ENCODE measurements at places on chromosomes 12 and 14.
A peak's percentile ranks its signal among the peaks of the same experiment; 100 is the strongest.

DNA sequence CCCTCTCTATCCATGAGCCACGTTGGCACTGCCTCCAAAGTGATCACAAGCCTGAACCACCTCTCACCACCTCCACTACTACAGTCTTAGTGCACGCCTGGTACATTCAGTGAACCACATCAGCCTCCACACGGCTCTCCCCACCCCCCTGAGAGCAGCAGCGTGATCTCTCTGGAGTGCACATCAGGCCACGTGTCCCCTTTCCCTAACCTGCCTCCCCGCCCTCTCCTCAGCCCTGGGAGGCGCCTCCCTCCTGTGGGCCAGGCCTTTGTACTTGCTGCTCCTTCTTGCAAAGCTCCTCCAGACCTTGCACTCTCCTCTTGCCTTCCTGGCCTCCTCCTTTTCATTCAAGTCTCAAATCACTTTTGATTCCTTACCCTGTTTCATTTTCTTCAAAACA lies 49.8 kb downstream of the SLC6A12 start:
- no peak for DNase-seq

DNA sequence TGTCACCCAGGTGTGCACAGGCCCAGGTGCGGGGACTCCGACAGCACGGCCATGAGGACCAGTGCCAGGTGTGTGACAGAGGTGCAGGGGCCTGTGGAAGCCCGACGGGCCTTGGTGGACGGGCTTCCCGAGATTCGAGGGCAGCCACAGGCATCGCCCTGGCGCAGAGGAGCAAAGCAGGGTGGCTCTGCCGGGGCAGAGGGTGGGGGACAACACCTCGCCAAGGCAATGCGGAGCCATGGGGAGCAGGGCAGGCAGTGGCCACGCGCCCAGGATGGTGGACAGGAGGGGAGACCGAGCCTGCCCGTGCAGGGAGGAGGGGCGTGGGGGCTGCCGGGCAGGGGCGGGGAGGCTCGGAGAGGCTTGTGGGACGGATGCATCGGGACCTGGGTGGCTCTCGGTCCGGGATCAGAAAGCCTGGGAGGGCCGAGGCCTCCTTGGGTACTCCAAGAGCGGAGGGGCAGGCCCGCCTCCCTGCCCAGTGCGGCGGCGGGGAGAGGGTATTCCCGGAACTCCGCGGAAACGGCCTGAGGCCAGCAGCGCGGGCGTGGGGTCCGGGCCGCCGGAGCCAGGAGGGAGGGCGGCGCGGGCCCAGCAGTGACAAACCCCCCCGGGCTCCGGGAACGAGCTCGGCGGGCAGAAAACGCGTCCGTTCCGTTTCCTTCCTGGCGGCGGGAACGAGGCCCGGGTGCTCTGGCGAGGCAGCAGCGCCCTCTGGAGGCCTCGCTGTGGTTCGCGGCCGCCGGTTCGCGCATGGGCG lies 1.6 kb downstream of the TMEM121 start:
- peak; percentile 98 for DNase-seq

GRCh38 chr12:49375406-49375805 lies 8.1 kb downstream of the SPATS2 start:
- DNase-seq: no peak

DNA sequence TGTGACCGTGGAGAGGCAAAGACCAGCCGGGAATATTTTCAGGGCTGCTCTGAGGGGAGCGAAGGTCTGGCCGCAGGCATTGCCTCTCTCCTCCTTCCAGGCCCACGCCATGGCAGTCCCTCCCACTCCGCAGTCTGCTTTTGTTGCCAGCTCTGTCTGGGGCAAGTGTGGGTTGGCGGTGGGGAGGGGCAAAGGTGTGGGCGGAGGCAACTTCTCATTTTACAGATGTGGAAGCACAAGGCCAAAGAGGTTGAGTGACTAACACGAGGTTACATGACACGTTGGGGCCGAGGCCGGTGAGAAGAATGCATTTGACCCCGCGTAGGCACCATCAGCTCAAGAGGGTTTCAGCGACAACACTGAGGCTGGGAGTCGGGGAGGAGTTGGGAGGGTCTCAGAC lies 6.1 kb upstream of the FAIM2 start:
- no peak for DNase-seq

- no peak for DNase-seq
Observed at GRCh38 chr12:124694250-124694649, 126.8 kb upstream of the NCOR2 start.

GRCh38 chr14:92507174-92507768 lies 6.3 kb upstream of the RIN3 start:
- DNase-seq: no peak

- DNase-seq: no peak
Observed at GRCh38 chr14:74848768-74849167, 27.2 kb downstream of the PROX2 start.

DNA sequence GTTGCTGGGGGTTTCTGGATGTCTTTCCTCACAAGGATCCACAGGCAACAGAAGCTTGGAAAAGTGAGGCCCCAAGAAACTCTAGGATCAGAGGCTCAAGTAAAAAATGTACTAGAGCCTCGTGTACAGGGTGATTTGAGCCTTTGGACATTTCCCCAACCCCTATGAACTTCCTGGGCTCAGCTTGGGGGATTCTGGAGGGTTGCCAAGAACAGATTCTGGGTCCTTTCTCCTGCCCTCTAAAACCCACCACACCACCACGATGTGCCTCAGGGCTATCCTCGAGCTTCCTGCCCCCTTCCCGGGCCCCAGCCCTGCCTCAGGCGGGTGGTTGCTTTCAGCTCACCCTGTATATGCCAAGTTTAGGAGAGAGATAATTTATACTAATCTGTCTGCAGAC lies 583 bp downstream of the FAM186B start:
- no peak for DNase-seq

- no peak for DNase-seq
Observed at GRCh38 chr12:14607568-14607967, 39.9 kb upstream of the PLBD1 start.

DNA sequence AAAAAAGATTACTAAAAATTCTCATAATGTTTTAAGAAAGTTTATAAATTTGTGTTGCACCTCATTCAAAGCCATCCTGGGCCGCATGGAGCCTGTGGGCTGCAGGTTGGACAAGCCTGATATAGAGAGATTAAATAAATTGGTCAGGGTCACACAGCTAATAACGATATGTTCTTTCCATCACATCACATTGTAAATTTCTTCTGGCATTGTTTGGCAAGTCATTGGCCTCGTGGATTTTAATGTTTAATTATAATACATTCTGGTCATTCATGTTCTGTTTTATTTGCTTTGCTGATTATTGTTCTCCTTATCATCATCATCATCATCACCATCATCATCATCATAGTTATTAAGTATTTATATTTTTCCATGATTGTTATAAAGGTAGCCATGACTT lies 157.3 kb downstream of the DIO2 start:
- no peak for DNase-seq

DNA sequence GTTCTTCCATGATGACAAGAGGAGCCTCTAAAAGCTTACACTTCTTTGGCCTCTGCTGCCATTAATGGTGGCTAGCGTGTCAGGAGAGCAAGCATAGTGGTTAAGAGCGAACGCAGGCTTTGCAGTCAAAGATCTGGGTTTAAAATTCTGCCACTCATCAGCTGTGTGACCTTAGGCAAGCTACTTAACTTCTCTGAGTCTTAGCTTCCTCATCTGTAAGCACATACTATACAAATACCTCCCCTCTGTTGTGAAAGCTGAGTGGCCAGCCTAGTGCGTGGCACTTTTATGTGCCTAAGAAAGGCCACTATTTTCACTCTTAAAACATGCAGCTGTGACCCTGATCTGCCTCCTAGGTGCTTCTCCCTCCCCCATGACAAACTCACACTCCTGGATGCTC lies 11.6 kb downstream of the APPL2 start:
- no peak for DNase-seq

DNA sequence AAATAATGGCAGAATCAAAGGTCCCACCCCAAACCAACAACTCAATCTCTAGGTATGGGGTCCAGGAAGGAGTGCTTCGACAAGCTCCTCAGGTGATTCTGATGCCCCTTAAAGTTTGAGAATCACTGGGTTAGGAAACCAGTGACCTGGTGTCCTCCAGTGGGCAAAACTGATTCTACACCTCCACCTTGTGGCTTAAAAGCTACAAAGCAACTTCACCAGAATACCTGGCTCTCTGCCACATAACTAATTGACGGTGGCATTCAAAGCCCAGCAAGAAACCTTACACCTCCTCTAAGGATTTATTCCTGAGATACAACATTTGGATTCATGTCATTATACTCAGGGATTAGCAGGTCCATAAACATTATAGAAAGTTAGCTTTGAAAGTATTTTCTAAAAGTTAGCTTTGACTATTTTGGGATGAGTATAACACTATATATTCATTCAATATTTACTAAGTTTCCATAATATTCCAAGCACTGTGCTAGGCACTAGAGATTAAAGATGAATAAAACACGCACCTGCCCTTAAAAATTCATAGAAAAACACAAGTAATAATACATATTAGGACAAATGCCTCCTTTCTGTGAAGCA lies 45.4 kb downstream of the DCAF5 start:
- no peak for DNase-seq

GRCh38 chr12:113087193-113087592 lies 30.7 kb downstream of the DTX1 start:
- no peak for DNase-seq

DNA sequence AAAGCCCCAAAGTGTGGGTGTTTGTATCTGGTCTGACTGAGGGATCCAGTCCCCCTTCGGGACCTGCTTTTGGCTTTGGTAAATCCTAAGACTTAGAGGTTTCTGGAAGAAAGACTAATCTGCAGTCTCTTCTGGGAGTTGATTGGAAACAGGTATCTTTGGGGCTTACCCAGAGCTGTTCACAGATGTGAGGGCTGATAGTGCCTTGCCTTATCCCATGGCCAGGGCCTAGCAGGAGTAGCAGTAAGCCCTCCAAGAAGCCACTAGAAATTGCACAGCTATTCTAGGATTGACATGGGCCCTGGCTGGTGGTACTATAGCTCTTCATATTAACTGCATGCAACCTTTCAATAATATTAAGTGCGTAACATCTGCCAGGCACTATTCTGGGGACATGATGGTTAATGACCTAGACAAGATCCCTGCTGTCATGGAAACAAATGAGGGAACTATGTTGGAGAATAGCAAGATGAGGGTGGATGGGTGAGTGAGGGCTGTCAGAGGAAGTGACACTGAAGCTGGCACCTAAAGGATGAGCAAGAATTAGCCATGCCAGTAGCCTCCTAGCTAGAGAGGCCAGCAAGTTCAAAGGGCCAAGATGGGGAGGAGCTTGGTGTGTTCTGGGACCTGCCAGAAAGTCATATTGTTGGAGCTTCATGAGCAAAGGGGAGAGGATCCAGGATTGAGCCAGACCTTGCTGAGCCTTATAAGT lies 71.7 kb downstream of the CRADD start:
- no peak for DNase-seq

DNA sequence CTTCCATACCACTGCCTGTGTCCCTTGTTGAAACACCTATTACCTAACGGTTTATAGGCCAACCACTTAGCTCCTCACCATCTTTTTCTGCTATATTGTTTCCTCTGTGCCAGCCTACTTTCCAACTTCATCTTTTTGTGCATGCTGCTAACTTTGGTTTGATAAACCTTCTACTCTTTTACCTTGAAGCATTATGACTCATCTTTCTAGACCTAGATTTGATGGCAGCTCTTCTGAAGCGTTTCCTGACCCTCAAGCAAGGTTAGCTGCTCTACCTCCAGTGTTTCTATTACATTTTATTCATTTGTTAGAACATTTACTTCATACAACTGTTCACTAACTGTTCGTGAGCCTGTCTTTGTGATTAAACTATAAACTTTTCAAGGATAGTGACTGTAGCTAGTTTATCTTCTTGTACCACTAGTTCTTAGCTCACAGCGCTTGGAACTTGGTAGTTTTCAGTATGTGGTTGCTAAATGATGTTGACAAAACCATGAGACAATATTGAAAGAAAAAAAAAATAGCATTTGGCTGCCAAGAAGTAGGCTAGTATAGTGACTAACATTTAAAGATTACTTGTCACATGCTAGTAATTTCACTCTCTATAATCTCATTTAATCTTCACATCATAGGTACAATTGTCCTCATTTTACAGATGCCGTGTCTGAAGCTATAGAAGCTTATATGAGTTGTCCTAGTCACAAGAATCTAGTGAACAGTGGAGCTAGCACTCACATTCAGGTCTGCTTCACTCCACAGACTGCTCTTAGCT lies 79.5 kb downstream of the APAF1 start:
- no peak for DNase-seq

DNA sequence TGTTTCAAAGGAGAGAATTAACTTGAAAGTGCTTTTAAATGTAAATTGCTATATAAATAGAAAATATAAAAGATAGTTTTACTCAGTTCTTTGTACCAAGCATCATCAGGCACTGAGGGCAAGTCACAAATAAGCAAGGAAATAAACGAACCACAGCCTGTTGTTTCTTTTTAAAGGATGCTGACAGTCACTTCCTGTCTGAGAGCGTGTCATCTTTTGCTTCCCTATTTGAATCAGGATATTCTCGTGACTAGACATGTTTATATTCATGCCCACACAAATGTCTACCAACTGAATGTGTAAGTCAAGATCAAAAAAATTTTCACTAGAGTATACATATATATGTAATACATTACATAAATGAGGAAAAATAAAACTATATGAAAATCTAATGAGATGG lies 31.4 kb upstream of the SLC2A13 start:
- DNase-seq: no peak

GRCh38 chr14:34569750-34570149 lies 30.2 kb upstream of the EAPP start:
- DNase-seq: no peak

DNA sequence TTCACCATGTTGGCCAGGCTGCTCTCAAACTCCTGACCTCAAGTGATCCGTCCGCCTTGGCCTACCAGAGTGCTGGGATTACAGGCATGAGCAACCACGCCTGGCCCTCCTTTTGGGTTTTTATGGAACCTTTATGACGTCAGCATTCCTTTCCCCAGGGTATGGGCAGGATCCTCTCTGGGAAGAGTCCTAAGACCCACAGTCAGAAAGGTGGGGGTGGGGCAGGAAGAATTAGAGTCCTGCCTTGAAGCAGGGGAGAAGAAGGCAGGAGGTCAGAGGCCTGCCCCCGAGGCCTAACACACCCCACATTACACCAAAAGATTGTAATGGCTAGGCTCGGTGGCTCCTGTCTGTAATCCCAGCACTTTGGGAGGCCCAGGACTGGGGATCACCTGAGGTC lies 30.8 kb upstream of the CDK17 start:
- DNase-seq: no peak

DNA sequence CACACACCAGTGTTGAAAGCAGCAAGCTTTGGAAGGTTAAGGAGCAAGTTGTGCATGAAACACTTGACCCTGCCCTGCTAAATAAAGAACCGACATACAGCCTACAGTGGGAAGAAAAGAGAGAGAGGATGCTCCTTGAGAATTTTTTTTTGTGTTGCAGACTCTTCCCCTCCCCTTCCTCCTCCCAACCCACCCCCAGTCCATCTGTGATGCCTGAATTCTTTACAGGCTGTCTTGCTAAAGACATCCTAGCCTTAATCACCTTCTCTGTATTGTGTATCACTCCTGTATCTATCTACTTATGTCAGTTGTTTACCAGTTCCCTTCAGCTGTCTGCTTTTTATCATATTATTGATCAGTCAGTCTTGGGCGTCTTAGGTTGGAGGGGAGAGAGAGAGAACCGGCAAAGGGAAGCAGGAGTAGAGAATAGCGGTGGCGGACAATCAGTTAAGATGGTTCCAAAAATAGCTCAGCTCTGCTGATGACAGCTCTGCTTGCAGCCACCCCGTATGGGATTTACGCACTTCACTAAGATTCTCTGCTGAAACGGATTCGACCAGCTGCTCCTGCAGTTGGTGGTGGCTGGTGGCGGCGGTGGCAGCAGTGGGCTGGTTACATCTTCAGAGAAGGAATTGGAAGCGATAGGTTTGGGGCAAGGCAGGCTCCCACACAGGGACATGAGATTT lies 664.7 kb downstream of the NRXN3 start:
- no peak for DNase-seq

GRCh38 chr14:77246784-77247183 lies 24.2 kb downstream of the NGB start:
- no peak for DNase-seq

Measured in HuH-7.5 (cell line).